ENCODE measurements at places on chromosomes 16 and 17. TPM values are rescaled to one million over a fixed set of nuclear protein-coding genes. Genes with fewer than 3 reads are reported as not detected.

RAP1GAP2 gene
- total RNA-seq = 39.8 TPM

HOXB4 gene
- total RNA-seq = 6.2 TPM

GRCh38 chr17:66737524-66737923 is 97.4 kb upstream of the CACNG5 start:
- DNase-seq = no peak

- DNase-seq = no peak
Measured at GRCh38 chr16:67216612-67217490, 10.1 kb upstream of the TMEM208 start.

DNA sequence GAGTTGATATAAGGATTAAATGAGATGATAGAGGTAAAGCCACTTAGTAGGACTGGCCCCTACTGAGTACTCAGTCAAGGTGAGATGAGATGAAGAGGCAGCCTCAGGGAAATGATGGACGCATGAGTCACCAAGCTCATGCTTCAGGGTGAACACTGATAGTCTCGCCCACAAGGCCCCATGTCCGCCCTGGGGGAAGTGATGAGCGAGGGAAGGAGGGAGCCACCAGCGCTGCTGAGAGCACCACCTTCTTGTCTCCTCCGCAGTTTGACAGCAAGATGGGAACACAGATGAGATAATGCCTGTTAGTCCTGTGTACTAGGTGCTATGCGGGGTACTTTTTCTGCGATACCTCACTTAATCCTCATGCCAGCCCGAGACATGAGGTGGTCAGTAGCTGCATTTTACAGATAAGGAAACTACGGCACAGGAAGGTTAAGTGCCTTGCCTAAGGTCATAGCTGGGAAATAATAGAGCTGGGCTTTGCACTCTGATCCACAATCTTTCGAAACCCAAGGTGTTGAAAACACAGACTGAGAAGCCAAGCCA is 383.0 kb downstream of the CPPED1 start:
- no peak for DNase-seq

DNA sequence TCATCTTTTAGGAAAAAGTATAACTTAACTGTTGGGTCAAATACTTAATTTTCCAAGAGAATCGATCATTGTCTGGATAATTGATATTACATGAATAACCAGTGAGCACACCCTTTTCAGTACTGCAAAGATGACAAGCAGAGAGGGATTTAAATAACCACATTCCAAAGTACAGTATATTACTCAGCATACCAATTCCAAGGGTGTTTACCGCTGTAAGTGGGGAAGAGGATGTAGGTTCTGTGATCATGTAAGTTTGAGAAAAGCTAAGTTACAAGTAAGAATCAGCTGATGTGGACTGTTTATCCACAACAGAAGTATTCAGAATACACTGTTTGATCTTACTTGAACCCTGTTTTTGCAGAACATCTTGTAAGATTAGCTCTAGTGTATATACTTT is 6.1 kb downstream of the GDE1 start:
- DNase-seq = no peak

GRCh38 chr16:27098366-27099049 is 31.8 kb downstream of the C16orf82 start:
- no peak for DNase-seq

DNA sequence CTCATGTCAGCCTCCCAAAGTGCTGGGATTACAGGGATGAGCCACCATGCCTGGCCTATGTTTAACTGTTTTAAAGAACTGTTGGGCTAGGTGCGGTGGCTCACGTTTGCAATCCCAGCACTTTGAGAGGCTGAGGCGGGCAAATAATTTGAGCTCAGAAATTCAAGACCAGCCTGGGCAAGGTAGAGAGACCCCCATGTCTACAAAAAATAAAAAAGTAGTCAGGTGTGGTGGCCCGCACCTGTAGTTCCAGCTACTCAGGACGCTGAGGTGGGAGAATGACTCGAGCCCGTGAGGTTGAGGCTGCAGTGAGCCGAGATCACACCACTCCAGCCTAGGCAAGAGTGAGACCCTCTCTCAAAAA is 1.9 kb upstream of the ITGAL start:
- no peak for DNase-seq

GRCh38 chr17:7856011-7856810 is 1.1 kb downstream of the NAA38 start:
- peak; percentile 54 for DNase-seq

All from activated CD4-positive, alpha-beta memory T cell treated with anti-CD3 and anti-CD28 coated beads, Interleukin-2, amount 10 ng/mL, durations not matched to agents 7 days and 5 days (primary cell).